ENCODE measurements at places on chromosomes 1 and 21.

DNA sequence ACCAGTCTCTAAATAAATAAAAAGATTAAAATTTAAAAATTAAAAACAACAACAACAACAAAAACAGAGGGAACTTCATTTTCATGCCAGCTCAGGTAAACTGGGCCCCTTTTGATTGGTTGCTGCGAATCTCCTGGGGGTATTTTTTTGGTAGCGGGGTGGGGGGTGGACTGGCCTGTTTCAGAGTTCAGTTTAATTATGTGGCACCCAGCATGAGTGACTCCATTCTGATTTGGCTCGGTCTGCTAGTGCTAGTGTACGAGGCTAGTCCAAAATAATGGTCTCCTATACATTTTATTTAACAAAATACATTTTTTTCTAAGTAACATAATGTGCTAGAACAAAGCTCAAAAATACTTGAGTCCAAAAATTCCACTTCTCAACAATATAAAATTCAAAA is 18.2 kb downstream of the PDIK1L start:
- DNase-seq: no peak

DNA sequence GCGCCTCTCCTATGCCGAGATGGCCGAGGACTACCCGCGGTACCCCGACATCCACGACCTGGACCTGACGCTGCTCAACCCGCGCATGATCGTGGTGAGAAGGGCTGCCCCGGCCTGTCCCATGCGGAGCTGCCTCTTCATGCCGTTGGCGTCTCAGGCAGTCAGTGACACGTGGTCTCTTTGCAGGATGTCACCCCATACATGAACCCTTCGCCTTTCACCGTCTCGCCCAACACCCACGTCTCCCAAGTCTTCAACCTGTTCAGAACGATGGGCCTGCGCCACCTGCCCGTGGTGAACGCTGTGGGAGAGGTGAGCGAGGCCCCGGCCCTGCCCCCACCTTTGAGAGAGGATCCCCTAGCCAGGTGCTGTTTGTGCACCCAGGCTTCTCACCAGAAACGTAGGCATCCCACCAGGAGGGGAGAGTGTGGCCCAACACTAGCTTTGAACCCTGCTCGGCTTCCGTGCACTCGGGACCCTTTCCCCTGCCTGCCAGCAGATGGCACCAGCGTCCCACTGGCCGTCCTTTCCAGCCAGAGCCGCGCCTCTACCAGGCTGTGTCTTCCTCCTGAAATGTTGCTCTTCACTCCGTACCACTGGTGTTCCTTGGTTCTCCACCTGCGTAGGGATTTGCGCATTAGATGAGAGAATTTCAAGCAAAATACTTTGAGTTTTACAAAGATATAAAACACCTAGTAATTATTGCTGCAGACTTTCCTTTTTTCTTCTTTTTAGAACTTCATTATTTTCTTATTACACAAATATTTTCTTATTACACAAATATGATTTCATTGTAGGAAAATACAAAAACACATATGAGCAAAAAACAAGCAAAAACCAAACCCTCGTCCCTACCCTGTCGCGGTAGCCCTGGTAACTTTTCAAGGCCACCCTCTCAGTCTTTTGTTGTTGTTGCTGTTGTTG is 9.0 kb downstream of the NPPA start:
- no peak for DNase-seq

DNA sequence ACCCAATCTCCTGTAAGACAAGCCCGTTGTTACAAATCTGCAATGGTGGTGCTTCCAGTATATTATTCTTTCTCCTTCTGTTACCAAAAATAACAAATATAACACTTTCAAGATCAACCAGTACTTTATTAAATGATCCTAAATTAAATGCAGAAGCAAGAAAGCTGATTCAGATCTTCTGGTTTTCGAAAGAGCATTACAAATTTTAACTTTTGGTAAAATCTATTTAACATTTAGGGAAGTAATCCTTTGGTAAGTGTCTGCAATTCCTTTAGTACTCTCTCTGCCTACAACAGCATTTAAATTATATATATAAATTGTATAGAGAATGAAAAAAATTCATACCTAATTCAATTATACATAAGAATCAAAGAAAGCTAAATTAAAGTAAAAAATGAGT is 198.6 kb upstream of the HMCN1 start:
- no peak for DNase-seq

DNA sequence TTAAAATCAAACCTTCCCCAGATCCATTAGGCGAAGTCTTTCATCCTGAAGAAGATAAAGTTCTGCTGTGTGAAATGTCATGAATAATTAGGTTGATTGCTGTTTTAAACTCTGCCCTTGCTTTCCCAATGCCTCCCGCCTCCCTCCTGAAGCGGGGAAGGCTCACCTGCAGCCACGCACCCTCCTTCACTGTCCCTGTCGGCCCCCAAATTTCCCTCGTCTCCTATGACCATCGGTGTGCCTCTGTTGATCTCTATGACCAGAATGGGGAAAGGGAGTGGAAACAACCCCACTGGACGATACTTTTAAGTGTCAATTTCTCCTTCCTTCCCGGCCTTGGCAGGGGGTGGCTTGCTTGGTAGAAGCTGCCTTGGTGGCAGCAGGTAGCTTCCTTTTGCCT is 35.1 kb downstream of the LHX4 start:
- DNase-seq: no peak

DNA sequence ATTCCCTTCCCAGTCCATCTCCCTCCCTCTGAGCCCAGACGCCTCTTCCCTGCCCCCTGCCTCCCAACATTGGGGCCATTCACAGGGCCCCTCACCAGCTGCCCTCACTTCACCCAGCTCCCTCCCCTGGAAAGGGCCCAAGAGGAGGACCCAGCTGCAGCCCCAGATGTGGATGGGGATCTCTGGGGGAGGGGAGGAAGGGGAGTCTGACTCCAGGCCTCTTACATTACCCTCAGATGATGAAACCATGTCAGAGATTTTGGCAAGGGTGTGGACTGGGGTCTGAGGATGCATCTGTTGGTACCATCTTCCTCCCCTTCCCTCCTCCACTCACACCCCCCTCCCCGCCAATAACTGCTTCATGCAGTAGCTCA is 1.1 kb upstream of the KIF21B start:
- DNase-seq: no peak

DNA sequence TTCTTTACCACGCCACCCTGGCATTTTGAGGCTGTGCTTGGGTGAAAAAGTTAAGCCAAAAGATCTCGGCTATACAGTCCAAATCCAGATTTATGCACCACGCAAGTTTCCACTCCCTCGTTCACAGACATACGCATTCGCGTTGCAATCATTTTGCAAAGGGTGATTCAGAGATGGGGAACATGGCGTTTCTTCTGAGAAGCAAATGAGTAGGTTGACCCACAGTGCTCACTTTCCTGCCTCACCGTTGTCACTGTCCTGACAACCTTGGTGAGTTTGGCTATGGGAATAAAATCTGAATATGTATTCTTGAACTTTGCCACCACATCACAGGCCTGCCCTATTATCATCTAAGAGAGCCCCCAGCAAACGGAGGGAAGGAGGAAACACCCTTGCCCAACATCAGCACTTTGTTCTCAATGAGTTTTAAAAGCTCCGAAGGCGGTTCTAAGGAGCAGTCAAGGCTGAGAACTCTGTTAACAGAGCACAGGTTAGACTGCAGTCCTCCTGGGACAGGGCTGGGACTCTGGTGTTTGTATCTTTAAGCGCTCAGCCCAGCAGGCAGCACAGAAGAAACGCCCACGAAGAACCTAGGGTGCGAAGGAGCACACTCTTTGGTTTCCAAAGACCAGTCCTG is 86.4 kb downstream of the RUNX1 start:
- DNase-seq: no peak

DNA sequence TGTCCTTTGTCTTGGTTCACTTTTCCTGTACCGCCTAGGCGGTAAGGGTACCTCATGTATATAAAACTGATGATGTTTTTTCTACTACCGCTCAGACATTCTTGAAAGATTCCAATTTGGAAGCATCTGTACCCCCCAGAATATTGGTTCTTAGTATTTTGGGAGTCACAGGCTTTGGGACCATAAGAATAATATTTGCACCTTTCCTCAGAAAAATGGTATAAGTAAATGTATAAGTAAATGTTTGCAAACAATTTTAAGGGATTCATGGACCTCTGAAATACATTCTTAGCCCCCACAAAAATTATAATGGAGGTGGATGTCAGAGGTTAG is 677 bp downstream of the SRP9 start:
- DNase-seq: no peak

DNA sequence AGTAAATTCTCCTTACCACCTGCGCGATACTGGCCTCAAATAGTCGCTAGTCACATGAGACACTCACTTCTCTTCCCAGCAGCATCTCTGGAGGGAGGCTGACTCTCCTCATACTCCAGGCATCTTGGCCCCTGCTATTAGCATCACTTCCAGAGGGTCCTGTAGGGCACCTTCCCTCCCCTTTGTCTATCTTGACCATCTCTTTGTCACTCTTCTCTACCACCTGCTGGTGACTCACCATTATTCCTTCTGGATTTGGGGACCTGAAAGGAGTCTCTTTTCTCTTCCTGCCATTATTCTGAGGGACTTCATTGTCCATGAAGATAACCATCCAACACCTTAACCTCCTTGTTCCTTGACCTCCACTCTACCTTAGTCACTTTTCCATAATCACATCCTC is 31.7 kb upstream of the GPR37L1 start:
- no peak for DNase-seq

GRCh38 chr1:232921381-232921780 is 29.0 kb upstream of the NTPCR start:
- no peak for DNase-seq

DNA sequence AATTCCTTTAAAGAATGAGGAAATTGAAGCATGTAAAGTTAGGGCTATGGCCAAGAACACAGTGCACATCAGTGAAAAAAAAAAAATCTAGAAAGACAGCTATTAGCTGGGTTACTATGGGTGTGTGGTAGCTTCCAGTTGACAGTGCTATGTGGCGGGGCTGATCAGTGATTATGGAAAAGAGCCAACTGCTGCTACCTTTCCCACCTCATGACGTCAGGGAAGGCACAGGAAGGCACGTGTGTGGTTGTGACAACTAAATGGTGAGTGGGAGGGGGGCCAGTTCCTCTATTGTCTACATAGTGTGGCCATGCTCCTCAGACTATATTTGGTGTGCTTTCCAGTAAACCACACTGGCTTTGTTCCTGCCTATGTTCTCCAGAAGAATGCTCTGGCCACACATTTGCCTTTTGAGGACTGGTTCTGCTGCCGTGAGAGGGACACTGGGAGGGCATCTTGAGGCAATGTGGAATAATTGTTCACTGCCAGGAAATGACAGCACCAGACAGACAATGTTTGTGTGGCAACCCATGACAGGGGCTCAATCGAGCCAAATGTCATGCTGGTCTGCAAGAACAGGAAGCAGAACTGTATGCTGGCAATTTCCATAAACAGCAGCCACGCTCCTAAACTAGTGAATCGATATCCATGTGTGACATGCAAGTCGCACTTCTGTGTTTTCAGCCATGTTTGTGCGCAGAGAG is 3.0 kb upstream of the SDE2 start:
- peak; percentile 53 for DNase-seq

DNA sequence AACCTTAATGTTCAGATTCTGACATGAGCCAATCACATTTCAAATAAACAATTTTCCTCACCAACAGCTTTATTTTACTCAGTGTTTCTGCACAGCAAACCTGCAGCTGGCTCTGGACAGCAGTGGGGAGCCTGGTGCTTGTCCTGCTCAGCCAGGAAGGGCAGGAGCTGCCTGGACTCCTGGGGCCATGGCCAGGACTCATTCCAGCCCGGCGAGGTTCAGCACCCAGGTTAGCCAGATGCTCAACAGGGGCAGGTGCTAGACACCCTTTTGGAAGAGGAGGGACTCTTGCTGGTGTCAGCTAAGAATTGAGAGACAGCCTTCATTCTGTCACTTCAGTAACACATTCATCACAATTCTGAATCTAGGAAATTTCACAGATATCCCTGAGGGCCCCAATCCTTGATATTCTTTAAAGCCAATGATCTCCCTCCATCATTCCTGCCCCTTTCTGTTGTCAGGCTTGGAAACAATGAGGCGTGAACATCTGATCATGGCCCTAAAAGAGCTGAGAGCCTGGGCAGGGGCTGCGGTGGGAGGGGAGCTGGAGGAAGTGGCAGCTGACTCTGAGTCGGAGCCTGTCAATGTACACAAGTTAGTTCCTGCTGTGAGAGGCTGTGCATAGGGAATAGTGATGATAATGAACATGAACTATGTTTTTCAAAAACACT is 251.3 kb downstream of the SDCCAG8 start:
- DNase-seq: no peak

DNA sequence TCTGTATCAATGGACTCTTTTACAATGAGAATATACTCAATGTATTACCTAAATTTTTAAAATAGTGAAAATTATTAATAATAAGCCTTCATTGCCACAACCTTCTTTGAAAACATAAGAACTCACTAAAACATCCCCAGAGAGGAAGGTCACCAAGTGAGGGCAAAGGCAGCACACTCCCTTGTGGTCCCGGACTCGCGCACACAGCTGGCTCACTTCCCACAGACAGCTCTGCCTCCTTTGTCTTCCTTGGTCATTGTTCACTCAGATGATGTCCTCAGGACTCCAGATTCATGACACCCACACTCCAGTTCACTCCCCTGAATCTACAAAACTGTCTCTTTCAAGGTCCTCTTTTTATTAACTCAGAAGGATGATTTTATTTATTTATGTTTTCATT is 19.2 kb upstream of the UBR4 start:
- DNase-seq: no peak

- no peak for DNase-seq
Measured at GRCh38 chr1:214417545-214418210, 133.7 kb downstream of the PTPN14 start.

- no peak for DNase-seq
Measured at GRCh38 chr1:227325156-227325555, 6.9 kb upstream of the CDC42BPA start.

DNA sequence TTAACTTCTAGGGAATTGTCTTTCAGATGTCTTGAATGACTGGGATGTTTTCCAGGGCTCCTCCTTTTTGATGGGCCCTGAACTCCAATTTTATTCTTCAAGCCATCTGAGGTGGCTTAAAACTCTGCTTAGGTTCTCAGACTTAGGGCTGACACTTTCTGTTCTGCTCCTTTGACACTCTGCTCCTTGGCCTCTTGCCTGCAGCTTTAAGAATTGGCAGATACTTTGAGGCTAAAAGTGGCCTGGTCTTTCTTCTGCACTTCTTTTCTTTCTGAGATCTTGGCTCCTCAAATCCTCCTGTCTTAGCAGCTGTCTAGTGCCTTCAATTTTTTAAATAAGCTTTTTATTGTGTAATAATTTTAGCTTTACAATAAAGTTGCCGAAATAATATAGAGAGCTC is 294.6 kb downstream of the RPS6KC1 start:
- DNase-seq: no peak

DNA sequence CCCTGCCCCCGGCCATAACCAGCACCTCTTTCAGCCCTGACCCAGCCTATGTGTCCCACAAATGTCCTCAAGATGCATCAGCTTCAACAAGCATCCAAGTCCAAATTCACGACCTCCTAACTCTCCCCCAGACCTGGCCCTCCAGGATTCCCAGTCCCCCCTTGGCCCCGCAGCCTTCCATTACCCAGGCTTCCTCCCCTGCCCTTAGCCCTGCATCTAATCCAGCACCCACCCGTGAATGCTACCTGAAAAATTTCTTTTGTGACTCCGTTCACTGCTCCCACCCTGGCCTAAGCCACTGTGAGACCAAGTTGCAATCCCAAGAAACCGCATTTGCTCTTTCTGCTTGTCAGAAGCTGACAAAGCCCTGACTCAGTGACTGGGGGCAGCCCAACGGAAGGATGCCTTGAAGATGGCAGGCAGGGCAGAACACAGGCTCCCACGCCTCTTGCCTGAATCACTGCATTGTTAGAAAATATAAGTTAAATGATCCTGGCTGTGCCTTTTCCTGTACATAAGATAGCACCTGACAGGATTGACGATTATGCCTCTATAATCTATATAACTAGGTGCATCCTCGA is 939 bp upstream of the MFAP2 start:
- DNase-seq: no peak

GRCh38 chr1:203202431-203203245 is 16.1 kb upstream of the CHI3L1 start:
- no peak for DNase-seq

Data from NCI-H526 (cell line).